ENCODE measurements at places on chromosomes 5 and 9.
A peak's percentile ranks its signal among the peaks of the same experiment; 100 is the strongest.

DNA sequence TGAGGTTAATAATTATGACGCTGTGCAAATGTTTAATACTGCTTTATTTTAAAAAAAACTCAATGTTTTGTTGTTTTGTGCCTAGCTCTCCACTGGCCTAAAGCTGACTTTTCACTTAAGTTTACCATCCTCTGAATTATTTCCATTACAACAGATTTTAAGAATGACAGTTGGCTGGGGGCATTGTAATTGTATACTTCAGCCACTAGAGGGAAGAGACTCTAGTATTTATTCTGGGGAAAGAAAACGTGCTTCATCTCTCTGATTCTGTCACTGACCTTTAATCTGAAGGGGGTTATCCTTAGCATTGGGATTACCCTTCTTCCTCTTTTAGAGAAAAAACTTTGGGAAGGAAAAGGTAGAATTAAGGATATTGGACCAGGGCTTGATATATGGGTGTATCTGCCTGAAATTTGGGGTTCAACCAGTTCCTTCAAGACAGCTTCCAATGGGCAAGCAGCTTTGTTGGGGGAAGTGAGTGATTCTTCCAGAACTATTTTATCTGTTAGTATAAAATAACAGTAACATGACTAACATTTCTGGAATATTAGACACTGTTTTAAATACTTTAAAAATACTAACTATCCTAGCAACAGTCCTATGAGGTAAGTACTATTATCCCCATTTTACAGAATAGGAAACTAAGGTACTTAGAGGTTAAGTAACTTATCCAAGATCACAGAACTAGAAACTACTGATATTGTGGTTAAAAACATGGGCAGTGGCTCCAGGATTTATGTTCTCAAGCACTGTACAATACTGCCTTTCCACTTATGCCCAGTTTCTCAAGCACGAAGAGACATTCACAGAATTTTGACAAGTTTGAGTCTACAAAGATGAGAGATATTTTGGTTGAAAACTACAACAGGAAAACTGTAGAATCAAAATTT is 208.4 kb downstream of the CD180 start:
- no peak for DNase-seq

DNA sequence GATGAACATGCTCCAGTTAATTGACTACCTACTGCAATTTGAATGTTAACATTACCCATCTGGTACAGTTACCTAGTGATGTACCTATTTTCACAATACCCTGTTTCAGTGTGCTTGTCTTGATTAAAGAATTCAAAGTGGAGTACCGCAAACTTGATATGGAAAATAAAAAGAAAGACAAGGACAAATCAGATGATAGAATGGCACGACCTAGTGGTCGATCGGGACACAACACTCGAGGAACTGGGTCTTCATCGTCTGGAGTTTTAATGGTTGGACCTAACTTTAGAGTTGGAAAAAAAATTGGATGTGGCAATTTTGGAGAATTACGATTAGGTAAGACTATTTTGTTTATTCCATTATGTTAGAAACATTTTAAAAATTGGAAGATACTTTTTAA is 33.5 kb downstream of the CSNK1G3 start:
- DNase-seq, result no peak

DNA sequence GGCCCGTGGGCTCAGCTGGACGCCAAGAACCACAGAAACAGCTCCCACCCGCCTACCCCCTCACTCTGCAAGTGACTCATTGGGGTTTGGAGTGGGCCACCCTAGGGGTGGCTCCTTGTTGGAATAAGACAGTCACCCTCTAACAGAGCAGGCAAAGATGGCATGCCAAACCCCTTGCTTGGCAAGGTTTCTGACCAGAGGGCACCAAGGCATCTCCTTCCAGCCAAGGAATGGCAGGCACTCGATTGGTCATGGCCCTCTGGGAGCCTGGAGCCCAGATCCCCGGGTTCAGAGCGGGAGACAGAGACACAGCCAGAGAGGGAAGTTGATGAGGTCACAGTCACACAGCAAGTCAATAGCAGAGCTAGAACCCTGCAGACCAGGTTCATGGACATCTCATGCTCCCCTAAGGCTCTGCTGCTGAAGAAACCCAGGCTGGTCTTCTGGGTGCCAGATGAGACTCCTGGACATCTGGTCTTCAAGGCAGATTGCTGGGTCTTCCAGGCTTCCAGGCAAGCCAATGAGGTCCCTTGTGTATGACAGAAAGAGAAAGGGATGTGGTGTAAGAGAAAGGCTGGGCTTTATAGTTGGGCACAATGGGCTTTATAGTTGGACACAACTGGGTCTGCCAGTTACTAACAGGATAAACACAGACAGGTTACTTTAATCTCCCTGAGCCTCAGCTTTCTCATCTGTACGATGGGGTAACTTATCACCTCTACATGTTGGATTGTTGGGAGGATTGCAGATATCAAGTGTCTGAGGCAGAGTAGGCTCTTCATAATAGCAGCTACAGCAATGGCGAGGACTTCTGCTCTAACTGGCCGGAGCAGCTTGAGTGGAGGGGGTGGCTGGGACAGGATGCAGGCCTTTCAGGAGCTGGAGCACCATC is 23.3 kb upstream of the KIF12 start:
- DNase-seq, result no peak

GRCh38 chr5:132215329-132215728 is 12.3 kb downstream of the P4HA2 start:
- peak; percentile 95 for DNase-seq

DNA sequence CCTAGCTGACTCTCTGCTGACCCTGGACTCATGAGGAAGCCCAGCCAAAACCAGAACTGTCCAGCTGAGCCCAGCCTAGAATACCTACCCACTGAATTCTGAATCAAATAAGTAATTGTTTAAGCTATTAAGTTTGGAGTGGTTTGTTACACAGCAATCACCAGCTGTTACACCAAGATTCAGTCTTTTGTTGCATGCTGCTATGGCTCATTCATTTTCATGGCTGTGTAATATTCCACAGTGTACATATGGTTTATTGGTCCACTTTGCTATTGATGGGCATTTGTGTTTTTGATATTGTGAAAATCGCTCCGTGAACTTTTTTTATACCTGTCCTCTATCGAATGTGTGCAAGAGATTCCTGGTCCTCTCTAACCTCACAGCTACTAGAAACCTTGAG is 156.4 kb downstream of the FGF18 start:
- no peak for DNase-seq

DNA sequence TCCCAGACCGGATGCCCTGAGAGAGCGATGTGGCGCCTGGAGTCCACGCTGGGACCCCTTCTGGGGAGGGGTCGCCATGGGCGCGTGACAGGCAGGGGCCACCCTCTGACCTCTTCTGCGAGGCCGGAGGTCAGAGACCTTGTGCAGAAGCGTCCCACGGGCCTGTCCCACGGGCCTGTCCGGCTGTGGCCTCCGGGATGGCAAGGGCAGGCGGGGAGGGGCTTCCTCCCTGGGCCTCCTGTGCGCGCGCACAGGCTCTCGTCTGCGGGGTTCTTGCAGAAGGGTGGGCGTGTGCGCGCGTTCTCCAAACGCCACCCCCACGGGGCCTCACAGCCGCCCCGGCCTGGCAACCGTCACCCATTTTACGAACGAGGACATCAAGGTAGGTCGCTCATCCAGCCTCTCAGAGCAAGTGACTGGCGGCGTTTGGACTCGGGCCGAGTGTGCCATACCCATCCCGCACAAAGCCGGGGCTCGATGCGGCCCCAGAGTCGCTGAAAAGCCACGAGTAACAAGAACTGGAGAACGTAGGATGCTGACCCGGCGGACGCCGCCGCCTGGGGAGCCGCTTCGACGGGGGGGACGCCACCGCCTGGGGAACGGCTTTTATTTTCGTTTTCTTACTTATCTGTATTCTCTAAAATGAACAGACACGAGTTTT is 897 bp downstream of the AHRR start:
- DNase-seq, result no peak

DNA sequence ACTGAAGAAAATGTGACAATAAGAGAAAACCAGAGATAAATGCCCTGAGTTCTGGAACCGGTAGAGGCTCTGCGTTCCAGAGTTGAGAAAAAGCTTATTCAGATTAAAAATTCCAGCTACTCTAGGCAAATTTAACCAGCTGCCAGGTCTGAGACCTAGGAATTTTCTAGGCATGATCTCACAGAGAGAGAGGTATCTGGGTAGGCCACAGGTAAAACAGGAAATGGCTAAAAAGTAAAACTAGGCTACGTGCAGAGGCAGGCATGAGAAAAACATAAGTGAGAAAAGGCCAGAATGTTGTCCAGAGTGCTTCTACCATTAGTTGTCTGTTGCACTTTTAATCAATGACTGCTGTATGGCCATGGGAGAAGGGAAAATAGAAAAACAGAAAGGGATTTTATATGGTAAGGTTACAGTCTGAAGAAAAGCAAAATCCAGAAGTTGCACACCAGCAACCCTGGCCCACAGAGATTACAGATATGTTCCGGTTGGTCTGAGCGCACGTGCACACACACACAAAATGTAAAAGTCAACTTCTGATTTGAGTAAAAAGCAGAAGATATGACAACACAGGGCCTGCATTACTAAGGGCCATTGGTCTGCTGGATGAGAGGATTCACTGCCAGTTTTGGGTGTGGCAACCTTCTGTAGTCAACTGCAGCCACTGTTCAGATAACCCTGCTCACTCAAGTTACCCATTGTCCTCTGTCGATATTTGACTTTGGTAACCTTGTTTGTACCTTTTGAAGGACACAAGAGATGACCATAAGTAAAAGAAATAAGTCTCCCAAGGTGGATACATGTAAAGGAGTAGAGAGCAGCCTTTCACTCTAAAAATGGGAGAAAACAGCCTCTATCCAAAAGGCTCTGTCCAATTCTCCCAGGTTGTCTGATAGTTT is 266.0 kb downstream of the DTWD2 start:
- no peak for DNase-seq

GRCh38 chr5:78560000-78560855 is 88.3 kb downstream of the LHFPL2 start:
- no peak for DNase-seq

GRCh38 chr9:38359689-38360385 is 32.7 kb upstream of the ALDH1B1 start:
- DNase-seq, result no peak

GRCh38 chr5:88727705-88728313 is 155.2 kb downstream of the MEF2C start:
- DNase-seq, result no peak

DNA sequence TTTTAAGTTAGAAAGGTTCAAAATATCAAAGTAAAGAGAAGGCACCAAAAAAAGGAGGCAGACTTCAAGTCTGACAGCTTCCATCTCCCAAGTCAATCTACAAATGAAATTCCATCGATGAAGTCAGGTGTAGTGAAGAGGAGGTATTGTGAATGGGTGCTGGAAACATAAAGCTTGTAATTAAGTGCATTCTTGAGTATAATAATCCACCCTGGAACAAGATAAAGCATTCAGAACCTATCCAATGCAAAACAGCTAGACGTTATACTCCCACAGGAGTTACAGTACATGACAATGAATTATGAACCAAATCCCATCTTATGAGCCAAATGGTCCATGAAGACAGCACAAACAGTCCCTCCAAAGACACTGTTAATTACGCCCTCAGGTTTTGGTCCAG is 22.3 kb downstream of the BNC2 start:
- DNase-seq, result no peak

DNA sequence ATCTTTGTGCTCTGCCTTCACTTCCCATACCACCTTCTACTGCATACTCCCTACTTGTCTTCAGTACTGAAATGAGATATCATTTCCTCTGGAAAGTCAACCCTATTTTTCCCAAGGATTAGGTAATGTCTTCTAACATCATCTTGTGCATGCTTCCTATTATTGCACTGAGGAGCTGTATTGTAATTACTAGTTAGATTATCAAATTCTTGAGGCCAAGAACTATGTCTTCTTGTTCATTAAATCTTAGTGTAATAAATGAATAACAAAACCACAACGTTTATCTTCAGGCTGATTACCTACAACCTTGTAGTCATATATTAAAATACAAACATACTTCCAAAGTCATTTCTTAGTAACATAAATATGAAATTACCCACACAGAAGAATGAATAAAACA is 87.9 kb upstream of the POU5F2 start:
- no peak for DNase-seq

DNA sequence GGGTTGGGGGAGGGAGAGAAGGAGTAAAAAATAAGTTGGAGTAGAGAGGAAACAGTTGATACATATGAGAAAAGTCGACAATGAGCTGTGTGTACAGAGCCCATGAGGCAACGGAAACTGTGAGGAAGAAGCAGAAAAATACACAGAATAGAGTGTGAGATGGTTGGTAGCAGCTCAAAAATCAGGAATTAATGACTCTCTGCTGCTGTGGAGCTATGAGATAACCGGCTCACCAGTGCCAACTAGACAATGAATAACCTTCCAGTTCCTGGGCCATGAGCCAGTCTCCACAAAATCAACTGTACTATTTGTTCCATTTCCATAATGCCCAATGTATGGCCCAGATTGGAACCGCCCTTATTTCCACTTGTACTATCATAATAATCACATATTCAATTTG is 53.1 kb upstream of the NREP start:
- no peak for DNase-seq

- DNase-seq, result no peak
Observed at GRCh38 chr5:14410068-14410393, 171.6 kb upstream of the OTULINL start.

GRCh38 chr9:13865869-13866268 is 448.1 kb downstream of the NFIB start:
- DNase-seq, result no peak

DNA sequence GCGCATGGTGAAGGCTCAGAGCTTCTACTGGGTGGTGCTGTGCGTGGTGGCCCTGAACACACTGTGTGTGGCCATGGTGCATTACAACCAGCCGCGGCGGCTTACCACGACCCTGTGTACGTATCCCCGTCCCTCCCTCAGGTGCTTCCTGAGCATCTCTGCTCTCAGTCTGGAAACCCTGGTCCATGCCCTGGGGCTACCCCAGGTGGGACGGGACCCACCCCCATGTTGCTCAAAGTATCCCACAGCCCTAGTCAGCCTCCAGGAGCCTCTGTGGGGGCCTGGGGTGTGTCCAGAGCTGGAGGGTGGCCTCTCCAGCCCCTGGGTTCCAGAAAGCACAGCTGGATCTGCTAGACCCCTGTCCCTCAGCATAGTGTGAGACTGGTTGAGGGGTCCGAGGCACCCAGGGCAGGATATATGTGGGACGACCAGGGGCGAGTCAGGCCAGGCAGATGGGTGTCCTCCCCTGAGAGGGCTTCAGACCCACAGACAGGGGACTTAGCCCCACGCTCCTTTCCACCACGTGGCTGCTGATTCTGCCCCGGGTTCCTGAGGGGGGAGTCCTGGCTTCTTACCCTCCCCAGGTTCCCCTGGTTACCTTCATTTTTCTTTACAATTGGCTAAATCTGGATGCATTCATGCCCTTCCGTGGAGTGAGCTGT is 94.0 kb downstream of the CACNA1B start:
- no peak for DNase-seq

All from non-pigmented ciliary epithelial cell (primary cell).